ENCODE measurements at places on chromosomes 11 and 22. TPM values are rescaled to one million over a fixed set of nuclear protein-coding genes. Genes with fewer than 3 reads are reported as not detected.

DNA sequence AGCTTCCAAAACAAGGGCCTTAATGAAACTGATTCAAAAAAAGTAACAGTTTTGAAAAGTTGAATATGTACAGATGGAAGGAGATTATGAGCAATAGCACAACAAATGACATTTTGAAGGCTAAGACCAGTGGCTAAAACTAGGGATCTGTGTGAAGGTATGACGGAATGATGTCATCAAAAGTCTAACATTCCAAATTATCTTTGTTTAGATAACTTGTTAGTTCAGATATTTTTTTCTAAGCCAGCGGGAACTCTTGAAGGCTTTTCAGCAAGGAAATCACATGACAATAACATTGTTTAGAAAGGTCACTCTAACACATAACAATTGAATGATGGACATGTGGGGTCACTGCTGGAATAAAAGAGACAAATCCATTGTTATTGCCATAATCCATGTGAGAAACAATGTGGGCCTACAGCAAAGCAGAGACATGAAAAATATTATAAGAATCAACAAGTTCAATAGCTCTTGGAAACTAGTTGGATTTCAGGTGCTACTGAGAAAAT, 260.5 kb downstream of the CASP12 start:
- no peak for DNase-seq

DNA sequence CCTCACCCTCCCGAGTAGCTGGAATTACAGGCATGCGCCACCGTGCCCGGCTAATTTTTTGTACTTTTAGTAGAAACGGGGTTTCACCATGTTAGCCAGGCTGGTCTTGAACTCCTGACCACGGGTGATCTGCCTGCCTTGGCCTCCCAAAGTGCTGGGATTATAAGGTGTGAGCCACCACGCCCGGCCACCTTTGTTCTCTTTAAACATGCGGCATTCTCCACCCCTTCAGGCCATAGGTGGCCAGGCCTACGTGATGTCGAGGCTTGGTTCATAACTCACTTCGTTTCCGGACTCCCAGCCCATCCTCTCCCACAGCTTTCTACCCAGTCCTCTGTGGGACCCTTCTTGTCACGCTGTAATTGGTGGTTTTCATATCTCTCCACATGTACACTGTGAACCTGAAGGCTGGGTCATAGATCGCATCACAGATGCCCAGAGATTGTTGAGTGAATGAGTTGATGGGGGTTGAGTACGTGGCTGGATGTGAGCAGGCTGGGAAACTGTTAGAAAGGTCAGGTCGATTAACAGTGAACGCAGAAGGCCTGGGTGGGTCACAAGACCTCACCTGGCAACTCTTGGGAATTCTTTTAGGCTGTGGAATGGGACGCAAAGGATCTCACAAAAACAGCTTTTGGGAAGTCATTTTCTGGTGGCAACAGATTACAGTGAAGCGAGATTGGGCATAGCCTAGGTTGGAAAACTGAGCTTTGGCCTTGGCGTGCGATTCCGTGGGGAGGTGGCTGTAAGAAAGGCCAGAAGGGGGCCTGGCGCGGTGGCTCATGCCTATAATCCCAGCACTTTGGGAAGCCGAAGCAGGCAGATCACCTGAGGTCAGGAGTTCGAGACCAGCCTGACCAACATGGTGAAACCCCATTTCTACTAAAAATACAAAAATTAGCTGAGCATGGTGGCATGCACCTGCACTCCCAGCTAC, 44.5 kb downstream of the ST14 start:
- no peak for DNase-seq

- DNase-seq: no peak
These were observed 3.5 kb upstream of the RAB1B start for GRCh38 chr11:66264914-66265313.

- no peak for DNase-seq
These were observed 109.8 kb downstream of the ATXN10 start for GRCh38 chr22:45781459-45781858.

DNA sequence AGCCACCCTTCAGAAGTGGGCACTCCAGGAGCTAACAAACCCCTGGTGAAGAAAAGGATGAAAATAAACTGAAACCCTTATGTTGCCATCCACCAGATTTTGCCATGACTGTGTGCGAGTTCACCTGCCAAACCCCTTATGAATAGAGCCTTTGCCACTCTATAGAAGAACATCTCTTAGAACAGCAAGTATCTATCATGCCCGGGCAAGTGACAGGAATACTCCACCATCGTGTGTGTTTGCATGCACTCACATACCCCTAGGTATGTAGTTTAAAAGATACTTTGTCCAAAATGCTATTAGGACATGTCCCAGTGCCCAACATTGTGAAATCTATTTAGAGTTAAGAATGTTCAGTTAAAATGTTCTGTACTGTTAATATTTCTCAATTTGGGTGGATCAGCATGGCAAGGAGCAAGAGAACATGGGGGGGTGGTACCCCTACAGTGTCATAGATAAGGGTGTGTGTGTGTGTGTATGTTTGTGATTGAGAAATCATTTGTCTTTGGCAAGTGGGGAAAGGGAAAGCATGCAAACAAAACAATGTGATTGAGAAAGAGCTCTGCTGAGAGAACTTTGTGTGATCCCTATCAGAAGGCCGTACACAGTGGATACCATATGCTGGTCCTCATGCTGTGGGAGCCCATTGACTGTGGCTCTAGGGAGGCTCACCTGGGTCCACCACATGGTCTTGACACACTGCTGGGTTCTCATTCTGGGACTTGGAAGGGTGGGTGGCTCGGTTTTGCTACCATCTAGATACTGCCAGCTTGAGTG, 94.9 kb downstream of the ZBTB16 start:
- no peak for DNase-seq

DNA sequence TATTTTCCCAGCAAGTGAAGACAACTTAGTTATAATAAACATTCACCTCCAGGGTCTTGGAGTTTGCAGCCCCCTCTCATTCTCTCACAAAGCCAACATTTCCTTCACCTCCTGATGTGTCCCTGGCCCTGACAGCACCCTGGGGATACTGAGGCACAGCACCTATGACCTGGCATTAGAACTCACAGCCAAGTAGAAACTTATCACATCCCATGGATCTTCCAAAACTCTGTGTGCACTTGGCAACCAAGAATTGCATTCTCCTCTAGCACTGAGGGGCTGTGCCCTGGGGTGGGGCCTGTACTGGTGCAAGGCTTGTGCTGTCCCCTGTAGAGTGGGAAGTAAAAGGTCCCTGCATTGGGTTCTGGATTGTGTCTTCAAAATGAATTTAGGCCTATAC, 116.7 kb upstream of the IGLL5 start:
- DNase-seq: no peak

GRCh38 chr11:60919320-60919719, 4.9 kb upstream of the TMEM132A start:
- no peak for DNase-seq

- DNase-seq: no peak
These were observed 12.8 kb downstream of the RAB3IL1 start for GRCh38 chr11:61904539-61905048.

Gene UBQLNL
- polyA plus RNA-seq: 0.31 TPM

Gene H19
- 1.7 TPM for polyA plus RNA-seq

Gene MPZL3
- 0.39 TPM for polyA plus RNA-seq

Gene HIC2
- polyA plus RNA-seq: 0.50 TPM

Gene KCTD14
- polyA plus RNA-seq: 2.1 TPM

Gene CDC45
- polyA plus RNA-seq: 13.8 TPM

Measured in BJ (cell line).